ENCODE measurements at places on chromosomes 6 and 20.

DNA sequence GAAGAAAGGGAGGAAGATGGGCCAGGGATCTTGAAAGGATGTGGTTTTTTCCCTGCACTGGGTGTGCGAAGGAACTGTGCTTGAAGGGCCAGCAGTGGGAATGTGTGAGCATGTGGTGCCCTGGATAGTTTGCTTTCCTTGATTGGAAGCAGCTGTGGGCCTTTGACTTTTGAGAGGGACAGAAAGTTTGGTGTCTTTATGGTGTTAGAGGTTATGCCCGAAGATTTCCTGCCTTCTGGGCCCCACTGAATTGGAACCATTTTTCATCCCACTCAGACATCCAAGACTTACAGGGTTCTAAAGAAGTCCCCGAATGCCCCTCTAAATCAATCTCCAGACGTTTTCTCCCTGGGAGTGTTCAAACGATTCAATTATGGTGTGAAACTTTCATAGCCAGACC lies 23.5 kb upstream of the EDN3 start:
- no peak for DNase-seq

DNA sequence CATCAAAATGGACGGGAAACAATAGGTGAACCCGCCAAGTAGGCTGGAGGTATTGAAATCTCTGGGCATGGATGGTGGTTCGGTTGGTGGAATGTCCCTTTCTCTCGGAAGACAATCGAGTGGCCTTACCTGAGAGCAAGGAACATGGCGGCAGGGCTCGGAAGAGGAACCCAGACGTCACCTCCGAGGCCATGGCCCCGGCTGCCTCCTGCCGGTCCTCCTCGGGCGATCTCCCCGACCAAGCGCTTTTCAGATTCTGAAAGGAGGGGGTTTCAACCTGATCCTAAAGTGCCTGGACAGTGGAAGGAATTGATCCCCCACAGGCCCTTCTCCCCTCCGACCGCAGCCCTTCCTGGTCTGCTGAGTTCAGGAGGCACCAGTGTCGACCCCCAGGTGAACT lies 47.2 kb downstream of the GNAS-AS1 start:
- no peak for DNase-seq

DNA sequence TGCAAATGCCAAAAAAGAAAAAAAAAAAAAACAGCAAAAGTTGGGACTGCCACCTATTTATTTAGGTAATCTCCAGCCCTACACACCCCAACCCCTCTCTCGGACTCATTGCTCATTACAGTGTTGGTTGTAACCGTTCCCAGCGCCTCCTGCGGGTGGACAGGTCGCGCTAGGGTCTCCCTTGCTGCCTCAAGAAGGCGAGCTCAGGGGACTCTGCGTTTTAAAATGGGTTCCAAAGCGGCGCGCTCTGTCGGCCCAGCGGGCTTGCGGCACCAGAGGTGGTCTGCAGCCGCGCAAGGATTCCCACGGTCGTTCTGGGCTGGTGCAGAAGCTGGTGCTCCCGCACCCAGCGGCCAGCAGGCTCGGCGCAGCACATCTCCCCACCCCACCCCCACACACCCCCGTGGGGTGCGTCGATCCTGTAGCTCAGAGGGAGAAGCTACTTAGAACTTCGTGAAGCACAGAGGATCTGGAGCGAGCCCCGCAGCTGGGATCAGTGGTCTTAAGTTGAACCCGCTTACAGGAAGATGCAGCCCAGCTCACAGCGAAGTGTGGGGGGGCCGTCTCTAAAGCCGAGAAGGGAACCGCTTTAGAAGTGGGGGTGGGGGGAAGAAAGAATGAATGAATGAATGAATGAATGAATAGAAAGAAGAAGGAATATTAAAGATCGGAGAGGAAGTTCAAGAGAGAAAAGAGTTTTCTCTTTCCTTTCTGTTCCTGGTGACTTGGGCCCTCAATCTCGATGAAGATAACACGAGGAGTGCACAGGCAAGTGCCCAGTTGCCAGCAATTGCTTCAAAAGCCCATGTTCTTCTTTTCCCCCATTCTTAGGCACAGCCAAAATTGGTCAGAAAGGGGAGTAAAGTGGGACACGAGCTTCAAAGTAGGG lies 780 bp downstream of the TFAP2A start:
- DNase-seq = no peak

DNA sequence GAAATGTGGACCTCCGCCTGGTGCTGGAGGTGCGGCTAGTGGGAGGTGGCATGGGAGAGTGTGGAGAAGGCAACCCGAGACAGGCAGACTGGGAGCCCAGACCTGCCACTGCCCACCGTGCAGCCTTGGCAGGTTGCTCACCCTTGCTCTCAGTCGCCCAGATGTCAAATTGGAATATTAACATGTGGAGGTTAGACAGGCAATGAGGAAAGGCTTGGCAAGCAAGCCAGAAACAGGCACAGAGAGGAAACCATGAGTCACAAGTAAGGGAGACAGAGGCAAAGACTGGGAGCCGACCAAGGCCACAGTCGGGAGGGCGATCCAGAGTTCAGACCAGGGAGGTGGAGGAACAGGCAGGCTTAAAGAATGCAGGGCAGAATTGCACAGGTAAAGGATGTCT lies 178.2 kb downstream of the FOXC1 start:
- DNase-seq = no peak

GRCh38 chr6:91198588-91199255 lies 611.9 kb upstream of the MAP3K7 start:
- no peak for DNase-seq

- no peak for DNase-seq
Measured at GRCh38 chr20:58444746-58445255, 55.8 kb downstream of the VAPB start.

- DNase-seq = no peak
Measured at GRCh38 chr20:62045529-62046285, 20.0 kb downstream of the TAF4 start.
